ENCODE measurements at places on chromosomes 16 and 17.

GRCh38 chr16:81544700-81545271 is 100.2 kb downstream of the CMIP start:
- DNase-seq, result peak; percentile 38

- no peak for DNase-seq
Observed at GRCh38 chr17:81502471-81503017, 10.1 kb downstream of the ACTG1 start.

DNA sequence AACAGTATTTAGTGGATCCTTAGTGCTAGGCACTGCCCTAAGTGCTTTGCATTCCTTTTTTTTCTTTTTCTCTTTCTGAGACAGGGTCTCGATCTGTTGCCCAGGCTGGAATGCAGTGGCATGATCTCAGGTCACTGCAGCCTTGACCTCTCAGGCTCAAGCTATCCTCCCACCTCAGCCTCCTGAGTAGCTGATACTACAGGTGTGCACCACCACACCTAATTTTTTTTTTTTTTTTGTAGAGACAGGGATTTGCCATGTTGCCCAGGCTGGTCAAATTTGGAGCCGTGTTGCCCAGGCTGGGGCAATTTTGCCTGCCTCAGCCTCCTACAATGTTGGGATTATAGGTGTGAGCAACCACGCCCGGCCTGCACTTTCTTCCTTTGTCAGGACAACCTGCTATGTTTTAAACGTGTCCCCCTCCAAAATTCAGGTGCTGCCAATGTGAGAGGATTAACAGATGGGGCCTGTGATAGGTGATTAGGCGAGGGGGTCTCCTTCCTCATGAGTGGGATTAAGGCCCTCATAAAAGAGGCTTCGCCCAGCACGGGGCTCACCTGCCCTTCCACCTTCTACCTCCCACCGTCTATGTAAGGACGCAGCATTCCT is 5.4 kb downstream of the NQO1 start:
- DNase-seq, result no peak

DNA sequence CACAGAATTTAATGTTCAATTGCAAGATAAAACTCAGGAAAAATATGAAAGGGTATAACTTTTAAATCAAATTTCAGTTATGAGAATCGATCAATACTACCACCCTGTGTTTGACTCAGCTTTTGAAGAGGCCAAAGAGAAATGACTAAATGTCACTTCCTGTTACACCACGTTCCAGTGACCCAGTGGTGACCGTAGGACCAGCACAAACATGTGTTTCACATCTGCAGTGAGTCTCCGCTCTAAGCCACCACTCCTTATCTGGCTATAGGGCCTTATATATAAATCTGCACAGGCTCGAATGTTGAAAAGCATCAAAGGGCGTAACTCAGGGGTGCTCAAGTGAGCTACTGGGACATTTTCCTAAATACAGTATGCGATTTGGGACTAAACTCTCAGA is 36.1 kb downstream of the CYB5D2 start:
- DNase-seq, result no peak

DNA sequence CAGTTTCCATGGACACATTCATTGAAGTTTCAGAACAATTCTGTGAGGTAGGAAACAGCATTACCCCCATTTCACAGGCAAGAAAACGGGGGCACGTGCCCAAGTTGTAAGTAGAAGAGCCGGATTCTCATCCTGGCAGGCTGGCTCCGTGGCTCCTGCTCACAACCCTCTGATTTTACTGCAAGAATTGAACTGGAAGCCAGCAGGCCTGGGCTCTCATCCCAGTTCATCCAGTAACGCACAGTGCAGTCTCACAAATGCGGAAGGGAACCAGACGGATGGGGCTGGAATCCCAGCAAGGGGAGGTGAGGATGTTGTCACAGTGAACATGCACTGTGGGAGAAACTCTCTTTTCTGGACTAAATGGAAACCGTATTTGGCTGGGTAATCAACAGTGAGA is 40.7 kb upstream of the DOC2B start:
- no peak for DNase-seq

DNA sequence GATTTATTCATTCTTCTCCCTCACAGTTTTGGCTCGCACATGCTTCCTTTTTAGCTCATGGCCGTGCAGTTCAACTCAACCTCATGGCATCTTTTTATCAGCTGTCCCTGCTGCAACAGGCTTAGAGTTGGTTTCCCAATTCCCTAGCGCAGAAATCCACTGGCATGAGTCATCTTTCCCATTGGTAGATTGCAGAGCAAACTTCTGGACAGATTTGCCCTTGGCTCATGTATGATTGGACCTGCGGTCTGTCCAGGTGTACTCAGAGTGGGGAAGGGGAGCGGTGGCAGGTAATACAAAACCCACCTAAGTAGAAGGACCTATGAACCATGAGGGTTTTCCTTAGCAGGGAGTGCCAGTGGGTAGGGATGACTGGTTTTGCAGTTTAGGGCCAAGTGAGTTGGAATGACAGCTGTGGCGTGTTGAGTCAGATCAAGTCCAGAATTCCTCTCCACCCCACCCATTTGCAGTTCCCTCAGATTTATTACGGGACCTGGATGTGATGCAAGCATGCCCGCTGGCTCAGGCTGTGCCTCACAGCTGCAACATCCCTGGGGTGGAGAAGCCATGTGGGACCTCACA is 584.7 kb downstream of the WWOX start:
- DNase-seq, result peak; percentile 87

DNA sequence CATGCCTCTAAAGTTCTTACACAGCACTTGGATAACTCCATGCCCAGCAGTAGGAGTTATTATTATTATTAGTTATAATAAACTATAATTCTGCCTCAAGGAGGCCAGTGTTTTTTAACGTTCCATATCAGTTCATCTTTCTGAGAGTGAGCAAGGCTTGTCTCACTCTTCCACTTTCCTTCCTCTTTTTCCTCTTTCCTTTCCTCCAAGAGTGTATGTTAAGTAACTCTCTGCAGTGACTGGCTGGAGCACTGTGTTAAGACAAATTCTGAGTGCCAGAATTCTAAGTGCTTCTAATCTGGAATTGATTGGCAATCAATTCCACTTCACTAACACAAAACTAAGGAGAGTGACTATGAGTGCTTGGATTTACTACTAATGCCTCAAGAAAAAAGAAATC is 16.4 kb downstream of the CLEC19A start:
- DNase-seq, result no peak

DNA sequence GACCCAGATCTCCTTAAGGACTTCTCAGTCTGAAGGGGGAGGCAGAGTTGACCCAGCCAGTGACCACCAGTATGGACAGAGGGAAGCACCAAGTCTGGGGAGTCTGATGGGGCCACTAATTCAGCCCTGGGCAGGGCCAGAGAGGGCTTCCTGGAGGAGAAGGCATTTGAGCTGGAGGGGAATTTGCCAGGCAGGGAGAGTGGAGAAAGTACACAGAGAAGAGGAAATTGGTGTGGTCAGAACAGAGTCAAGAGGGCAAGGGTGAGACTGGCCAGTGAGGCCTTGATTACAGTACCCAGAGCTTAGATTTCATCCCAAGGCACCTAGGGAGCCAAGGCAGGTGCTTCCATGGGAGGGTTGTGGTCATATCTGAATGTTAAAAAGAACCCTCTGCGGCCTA is 36.3 kb downstream of the MYO15A start:
- no peak for DNase-seq

GRCh38 chr16:988471-989353 is 7.1 kb downstream of the SOX8 start:
- no peak for DNase-seq

- no peak for DNase-seq
Observed at GRCh38 chr16:86038926-86039310, 140.0 kb downstream of the IRF8 start.

DNA sequence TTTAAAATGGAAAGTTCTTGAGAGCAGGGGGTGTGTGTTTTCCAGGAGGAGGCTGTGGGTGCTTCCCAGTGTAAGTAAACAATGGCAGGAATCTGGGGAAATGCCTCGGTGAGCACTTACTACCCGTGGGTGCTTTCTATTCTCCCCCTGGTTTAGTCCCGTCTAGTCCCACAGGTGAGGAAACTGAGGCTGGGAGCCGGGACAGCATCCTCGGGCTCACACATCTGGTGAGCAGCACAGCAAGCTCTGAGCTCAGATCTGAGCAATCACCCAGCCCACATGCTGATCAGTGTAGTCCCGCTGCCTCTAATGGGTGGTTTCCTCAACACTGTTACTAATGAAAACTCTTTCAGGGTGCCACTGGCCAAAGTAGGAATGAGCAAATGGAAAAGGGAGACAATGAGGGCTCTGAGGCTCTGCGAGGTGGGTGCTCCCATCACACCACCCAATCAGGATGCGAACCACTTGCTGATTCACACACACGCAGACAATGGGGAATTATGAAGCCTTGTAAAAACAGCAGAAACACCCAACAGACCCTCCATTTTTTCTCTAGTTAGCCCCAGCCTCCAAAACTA is 202.6 kb downstream of the PARN start:
- DNase-seq, result peak; percentile 39

GRCh38 chr17:20174588-20175265 is 165.6 kb downstream of the SPECC1 start:
- peak; percentile 88 for DNase-seq

- no peak for DNase-seq
Observed at GRCh38 chr16:53715023-53715384, 11.0 kb downstream of the FTO start.

- no peak for DNase-seq
Observed at GRCh38 chr17:35064516-35065215, 1.2 kb upstream of the RFFL start.

DNA sequence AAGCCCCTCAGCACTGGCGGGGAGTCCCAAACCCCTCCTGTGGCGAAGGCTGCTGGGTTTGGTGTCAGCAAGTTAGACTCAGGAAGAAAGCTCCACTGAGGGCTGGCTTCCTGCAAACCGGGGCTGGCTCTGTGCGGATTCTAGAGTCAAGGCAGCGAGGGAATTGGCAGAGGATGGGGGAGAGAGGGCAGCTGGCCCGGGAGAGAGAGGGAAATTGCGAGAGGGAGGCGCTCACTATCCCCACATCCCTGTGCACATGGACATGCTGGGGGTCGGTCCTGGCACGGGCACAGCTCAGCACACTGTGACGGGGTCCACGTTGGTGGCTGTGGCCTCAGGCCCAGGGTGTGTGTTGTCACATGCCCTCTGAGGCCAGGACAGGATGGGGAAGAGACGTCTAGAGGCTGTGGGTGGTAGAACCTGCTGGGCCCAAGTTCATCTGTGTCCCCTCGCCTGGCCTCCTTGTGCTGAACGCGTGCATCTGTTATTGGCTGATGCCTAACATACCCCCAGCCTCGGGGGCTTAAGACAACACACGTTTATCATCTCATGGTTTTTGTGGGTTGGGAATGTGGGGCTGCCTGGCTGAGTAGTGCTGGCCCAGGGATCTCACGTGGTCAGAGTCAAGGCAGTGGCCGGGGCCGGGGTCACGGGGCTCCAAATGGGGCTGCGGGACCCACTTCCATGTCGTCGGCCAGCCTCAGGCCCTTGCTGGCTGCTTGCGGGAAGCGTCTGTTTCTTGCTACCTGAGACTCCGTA is 16.7 kb upstream of the JPH3 start:
- DNase-seq, result no peak

- DNase-seq, result no peak
Observed at GRCh38 chr17:7894226-7894625, 5.6 kb downstream of the CHD3 start.

GRCh38 chr16:80968386-80969113 is 38.1 kb downstream of the CMC2 start:
- DNase-seq, result peak; percentile 50

GRCh38 chr16:13923703-13924298 is 3.8 kb downstream of the ERCC4 start:
- DNase-seq, result peak; percentile 75

DNA sequence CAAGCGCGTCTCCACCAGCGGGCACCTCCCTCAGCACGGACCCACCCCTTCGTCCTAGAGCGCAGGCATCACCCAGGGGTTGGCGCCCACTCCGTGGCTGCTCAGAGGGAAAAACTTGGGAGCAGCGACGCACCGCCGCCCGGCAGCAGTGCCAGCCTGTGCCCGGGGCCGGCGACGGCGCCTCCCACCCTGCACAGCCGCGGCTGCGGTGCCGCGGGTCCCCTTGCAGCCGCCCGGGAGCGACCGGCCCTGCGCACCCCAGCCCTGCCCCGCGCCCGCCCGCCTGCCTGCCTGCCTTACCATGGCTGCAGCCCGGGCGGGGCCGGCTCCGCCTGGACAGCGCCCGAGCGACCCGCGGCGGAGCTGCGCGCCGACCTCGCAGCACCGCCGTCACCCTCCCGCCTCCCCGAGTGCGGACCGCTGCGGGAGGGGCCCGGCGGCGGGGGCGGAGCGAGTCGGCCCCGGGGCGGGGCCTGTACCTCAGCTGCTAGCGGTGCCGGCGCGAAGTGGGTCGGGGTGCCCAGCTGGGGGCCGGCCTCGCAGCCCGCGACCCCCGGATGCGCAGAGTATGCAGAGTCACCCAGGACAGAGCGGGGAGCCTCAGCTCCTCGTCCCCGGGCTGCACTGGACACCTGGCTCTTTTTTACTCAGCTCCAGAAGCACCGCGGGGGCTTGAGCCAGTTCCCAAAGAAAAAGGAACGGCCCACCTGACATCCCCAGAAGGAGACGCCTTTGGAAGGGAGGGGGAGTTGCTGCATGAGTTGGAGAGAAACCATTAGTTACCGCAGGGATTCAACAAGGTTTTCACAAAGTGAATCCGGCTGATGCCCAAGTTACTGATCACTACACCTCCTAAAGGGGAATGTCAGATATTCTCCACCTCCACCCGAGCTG is 17.5 kb upstream of the MTMR4 start:
- peak; percentile 80 for DNase-seq

DNA sequence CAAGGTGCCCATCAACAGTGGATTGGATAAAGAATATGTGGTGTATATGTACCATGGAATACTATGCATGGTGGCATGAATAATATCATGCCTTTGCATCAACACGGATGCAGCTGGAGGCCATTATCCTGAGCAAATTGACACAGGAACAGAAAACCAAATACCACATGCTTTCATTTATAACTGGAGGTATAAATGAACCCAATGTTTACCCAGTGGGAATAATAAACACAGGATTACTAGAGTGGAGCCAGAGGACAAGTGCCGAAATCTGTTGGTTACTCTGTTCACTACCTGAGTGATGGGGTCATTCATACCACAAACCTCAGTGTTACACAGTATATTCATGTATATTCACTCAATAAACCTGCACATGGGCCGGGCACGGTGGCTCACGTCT is 125.2 kb downstream of the CDH11 start:
- no peak for DNase-seq

- DNase-seq, result no peak
Observed at GRCh38 chr17:76560036-76560876, 20.4 kb downstream of the PRCD start.

GRCh38 chr16:78656887-78657286 is 557.4 kb downstream of the WWOX start:
- no peak for DNase-seq

- peak; percentile 96 for DNase-seq
Observed at GRCh38 chr16:51762081-51762996, 611.3 kb upstream of the SALL1 start.

GRCh38 chr17:33039874-33040273 is 48.2 kb downstream of the SPACA3 start:
- DNase-seq, result no peak

DNA sequence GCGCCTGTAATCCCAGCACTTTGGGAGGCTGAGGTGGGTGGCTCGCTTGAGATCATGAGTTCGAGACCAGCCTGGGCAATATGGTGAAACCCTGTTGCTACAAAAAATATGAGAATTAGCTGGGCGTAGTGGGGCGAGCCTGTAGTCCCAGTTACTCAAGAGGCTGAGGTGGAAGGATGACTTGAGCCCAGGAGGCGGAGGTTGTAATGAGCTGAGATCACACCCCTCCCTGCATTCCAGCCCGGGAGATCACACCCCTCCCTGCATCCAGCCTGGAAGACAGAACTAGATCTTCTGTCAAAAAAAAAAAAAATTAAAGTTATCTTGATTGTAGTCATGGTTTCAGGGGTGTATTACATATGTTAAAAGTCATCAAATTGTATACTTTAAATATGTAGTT is 26.8 kb upstream of the GLG1 start:
- DNase-seq, result no peak

All from astrocyte of the hippocampus (primary cell).